ENCODE measurements at places on chromosomes 1 and 21.

DNA sequence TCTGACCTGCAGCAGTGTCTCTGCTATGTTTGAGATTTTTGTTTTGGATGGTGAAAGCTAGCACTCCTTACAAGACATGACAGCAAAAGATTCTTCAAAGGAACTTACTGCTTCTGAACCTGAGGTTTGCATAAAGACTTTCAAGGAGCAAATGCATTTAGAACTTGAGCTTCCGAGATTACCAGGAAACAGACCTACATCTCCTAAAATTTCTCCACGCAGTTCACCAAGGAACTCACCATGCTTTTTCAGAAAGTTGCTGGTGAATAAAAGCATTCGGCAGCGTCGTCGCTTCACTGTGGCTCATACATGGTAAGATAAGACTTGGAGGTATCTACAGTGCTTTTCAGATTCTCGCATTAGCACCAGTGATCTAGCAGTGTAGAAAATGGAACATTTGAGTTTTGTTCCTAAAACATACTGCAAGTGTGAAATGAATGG is 200.2 kb downstream of the PDE4B start:
- DNase-seq, result no peak

GRCh38 chr1:33454646-33455282 is 17.7 kb upstream of the ZSCAN20 start:
- no peak for DNase-seq

- no peak for DNase-seq
Measured at GRCh38 chr21:40208948-40209345, 341.7 kb downstream of the PCP4 start.

DNA sequence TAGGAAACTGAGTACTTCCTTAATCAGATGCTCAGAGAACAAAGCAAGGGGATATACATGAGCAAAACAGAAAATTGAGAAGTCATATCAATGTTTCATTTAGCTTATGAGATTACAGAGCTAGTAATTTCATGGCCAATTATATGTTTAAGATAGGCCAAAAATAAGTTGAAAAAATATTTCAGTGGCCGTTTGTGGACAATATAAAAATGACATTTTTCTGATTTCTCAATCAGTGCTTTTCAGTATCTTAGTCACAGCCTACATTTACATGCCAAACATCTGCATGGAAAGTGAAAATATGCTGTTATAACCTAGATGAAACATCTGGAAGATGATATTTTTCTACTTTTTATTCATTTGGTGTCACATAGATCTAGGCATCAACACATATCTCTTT is 192.5 kb downstream of the HLX start:
- DNase-seq, result no peak

DNA sequence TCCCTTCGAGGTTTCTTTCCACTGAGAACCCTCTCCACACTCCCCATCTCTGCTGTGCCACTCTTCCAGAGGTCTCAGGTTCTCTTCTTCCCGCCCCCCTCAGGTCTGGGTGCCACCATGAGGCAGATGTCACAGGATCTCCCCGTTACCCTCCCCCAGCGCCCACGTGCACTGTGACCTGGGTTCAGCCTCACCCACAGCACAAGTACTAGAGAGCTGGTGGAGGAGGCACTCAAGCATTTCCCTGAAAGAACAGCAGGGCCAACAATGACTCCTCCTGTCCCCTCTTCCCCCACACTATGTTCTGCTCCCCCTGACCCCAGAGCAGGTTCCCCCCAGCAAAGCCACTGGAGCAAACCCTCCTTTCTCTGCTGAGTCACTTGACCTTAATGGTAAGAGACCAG is 14.3 kb downstream of the PLEKHA6 start:
- DNase-seq, result no peak

DNA sequence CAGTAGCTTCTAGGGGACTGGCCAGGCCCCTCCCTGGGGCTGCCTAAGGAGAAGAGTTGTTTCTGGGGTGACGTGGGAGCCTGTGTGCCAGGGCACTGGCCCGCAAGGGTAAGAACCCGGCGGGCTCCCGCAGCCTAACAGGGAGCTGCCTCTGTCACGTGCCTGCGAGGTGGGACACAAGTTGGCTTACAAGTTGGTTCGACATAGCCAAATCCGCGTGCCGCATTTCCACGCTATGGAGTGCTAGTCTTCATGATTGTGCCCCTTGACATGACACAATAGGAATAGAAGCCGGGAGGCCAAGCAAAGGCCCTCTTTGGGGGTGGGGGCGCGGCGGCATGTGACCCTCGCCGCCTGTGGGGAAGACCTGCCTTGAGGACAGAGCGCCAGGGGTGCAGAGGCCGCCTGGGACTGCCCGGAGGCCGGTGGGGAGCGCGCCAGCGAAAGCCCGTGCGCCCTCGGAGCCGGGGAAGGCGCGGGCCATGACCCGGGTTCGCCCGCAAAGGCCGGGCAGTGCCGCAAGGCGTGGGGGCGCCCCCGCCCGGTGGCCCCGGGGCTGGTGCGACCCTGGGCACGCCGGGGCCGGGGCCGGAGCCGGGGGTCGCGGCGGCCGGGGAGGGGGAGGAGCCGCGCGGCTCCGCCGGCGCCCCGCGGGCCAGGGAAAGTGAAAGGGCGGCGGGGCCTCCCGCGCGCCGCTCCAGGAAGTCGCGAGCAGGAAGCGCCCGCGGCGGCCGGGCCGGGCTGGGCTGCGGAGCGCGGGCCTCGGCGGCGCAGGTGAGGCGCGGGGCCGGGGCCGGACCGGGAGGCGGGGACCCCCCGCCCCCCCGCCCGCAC is at the start of gene SLC37A1:
SLC37A1 (plus strand) TSS at position 702 of the 834 bp plus-strand sequence. CDS start 4,603 bp downstream, outside the sequence.
- no peak for DNase-seq

GRCh38 chr1:161261261-161262235 is 3.0 kb downstream of the PCP4L1 start:
- no peak for DNase-seq

- no peak for DNase-seq
Measured at GRCh38 chr1:179327196-179327595, 33.6 kb downstream of the SOAT1 start.

DNA sequence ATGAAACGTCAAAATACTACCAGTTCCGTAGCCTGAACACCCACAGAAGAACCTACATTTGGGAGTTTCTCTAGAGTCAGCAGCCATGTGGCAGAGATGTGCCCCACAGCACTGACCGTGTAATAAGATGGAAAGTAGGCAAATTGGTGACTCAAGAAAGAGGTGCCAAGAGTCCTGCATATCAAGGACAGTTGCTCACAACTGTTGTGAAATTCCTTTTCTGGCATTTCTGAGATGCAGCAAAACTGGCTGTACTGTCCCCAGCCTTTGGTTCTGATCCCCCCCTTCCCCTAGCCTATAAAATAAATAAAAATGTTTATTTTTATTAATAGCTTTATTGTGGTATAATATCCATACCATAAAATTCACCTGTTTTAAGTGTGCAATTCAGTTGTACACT is 324.0 kb downstream of the PCP4 start:
- no peak for DNase-seq

- DNase-seq, result no peak
Measured at GRCh38 chr1:197351821-197352440, 83.9 kb downstream of the CRB1 start.

- DNase-seq, result no peak
Measured at GRCh38 chr1:234520908-234521817, 42.2 kb upstream of the TARBP1 start.

GRCh38 chr1:1348420-1349255 is 580 bp downstream of the DVL1 start:
- DNase-seq, result no peak

DNA sequence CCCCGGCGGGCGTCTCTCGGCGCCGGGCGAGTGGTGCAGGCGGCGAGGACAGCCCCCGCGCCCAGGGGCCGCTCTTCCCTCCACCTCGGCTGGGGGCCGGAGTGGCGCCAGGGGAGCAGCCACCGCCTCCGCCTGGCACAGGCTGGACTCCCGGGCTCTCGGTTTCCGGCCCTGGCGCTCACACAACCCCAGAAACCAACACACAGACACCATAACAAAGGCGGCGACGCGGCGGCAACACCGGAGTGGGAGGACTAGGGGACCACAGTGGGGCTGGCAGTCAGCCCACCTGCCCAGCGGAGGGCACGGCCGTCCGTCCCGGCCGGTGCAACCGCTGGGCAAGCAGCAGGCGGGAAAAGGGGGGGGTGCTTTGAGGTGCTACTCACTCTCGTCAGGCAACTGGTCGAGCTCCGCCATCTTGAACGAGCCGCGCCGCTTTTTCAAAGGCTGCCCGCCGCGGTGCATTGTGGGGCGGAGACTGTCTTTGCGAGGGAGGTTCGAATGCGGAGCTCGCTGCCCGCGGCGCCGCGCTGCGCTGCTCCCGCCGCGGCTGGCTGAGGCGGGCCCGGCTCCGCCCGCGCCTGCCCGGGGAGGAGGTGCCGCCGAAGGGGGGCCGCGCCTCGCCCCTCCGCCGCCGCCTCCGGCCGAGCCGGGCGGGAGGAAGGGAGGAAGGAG is at the start of gene LIN9:
LIN9 (minus strand) TSS at position 442 of the 675 bp plus-strand sequence; CDS start at position 417, 25 bp downstream.
- DNase-seq, result peak; percentile 86

- DNase-seq, result no peak
Measured at GRCh38 chr1:11790880-11791715, 14.7 kb downstream of the MTHFR start.

DNA sequence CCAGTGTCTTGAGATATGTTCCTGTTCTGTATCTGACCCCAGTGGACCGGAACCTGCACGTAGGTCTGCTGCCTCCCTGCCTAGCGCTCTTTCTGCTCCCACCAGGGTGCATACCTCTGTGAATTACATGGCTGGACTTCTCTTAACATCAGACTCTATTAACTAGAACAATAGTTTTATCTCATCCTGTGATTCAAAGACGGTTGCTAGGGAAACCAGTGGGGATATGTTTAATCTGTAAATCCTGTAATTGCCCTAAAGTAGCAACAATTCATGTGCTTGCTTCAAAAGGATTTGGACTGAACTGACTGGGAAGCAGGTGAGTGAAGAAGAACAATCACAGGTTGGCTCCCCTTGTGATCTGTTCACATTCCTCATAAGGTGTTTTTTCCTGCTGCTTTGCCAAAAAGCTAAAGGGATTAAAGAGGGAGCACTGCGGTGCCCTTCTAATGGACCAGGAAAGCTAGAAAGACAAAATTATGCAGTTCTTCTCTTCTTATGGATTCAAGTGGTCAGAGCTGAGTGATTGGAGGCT is 52.7 kb upstream of the DIRAS3 start:
- DNase-seq, result no peak

DNA sequence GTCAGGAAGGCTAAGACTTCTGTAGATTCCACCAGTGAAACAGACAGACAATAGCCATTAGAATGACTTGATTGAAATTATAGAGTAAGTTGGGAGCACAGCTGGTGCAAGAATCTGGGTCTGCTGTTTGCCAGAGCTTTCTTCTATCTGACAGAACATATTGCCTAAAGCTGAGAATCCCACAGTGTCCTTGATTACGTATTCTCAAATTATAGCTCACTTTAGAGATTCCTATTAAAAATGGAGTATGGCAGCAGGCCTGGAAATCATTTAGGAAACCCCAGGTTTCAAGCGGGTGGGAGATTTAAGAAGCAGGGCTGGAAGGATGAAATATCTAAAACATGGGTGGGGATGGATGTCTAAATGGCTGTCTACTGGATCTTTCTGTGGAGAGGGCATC is 639.7 kb upstream of the CXADR start:
- no peak for DNase-seq

DNA sequence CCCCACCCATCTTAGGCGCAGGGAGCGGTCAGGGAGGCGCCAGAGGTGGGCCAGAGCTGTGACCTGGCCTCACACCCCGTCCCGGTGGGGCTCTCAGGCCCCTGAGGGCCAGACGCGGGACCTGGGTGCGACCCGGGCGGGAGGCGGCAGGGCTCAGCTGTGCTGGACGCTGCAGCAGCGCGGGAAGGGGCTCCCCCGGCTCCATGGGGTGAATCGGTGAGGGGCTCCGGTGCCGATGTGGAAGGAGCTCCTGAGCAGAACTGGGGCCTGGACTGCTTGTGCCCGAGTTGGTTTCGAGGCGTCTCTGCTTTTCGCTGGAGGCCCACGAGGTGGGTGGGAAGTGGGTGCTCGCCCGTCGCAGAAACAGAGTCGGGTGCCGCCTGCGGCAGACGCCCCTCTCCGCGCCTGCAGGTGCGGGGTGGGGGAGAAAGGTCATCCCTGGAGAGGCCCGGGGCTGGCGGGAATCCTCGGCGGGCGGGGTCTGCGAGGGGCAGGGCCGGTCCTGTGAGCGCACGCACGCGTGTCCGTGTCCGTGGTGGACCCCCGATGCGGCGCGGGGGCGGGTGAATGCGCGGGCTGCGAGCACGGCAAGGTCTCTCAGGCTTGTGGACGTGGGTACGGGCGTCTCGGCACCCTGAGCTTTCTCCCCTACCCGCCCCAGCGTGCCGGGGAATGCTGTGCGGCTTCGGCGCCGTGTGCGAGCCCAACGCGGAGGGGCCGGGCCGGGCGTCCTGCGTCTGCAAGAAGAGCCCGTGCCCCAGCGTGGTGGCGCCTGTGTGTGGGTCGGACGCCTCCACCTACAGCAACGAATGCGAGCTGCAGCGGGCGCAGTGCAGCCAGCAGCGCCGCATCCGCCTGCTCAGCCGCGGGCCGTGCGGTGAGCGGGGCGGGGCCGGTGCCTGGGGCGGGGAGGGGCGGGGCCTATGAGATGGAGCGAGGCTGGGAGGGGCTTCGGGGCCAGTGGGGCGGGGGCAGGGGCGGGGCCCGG is 20.4 kb downstream of the AGRN start:
- DNase-seq, result peak; percentile 60

DNA sequence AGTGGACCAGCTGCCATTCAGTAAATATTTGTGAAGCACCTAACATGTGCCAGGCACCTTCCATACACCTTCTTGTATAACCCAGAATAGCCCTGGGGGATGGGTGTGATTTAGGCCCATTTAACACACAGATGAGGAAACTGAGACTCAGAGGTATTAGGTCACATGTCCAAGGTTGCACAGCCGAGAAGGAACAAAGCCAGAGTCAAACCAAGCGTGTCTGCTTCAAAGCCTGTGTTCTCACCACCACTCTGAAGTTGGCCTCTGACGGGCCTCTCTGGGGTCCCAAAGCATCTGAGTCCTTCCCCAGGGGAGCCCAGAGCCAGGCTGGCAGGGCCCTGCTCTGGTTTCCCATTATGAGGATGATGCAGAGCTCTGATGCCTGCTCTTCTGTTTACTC is 65.1 kb downstream of the LACTBL1 start:
- DNase-seq, result no peak

GRCh38 chr1:83673312-83673711 is 325.6 kb downstream of the TTLL7 start:
- DNase-seq, result no peak

GRCh38 chr21:27645285-27645684 is 678.4 kb upstream of the ADAMTS5 start:
- no peak for DNase-seq

DNA sequence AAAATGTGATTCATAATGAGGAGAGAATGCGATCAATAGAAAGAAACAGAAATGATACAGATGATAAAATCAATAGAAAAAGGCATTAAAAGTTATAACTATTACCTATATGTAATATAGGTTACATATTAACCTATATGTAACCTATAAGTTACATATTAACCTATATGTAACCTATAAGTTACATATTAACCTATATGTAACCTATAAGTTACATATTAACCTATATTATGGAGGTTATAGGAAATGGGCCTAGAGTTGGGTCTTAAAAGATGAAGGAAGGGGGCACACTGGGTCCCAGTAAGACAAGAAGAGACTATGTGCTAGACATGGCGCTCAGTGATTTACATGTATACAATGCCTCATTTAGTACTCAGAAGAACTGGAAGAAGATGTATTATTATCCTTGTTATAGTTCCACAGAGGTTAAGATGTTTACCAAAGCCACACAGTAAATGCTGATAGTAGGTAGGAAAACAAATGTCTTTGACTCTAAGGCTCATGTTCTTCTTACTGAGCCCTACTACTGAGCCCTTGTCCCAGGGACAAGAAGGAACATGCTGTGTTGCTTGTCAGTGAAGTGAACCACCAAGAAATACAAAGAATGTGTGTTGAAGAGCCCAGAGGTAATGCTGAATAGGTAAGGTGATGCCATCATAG is 444.6 kb upstream of the PLXNA2 start:
- DNase-seq, result no peak

- DNase-seq, result no peak
Measured at GRCh38 chr21:35530766-35531165, 481.7 kb upstream of the RUNX1 start.
